ENCODE measurements at places on chromosomes 1 and 21.

GRCh38 chr1:65378247-65378946 is 42.1 kb upstream of the LEPR start:
- no peak for DNase-seq

DNA sequence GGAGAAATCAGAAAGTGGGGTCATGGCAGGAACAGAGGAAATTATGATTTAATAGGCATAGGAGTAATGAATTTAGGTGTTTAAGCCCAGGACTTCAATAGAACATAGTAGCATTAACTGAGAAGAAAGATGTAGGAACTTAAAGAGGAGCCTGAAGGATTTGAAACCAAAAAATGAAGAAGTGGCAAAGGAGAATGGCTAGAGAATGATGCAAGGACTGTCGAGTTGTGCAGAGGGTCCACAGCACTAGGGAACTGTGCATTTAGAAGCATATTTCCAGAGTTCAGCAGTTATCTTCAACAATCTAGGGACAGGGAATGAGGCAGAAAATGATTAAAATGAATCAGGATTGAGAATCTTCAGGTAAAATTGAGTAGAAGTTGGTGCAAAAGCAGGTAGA is 328.1 kb upstream of the LYPLAL1 start:
- DNase-seq: no peak

DNA sequence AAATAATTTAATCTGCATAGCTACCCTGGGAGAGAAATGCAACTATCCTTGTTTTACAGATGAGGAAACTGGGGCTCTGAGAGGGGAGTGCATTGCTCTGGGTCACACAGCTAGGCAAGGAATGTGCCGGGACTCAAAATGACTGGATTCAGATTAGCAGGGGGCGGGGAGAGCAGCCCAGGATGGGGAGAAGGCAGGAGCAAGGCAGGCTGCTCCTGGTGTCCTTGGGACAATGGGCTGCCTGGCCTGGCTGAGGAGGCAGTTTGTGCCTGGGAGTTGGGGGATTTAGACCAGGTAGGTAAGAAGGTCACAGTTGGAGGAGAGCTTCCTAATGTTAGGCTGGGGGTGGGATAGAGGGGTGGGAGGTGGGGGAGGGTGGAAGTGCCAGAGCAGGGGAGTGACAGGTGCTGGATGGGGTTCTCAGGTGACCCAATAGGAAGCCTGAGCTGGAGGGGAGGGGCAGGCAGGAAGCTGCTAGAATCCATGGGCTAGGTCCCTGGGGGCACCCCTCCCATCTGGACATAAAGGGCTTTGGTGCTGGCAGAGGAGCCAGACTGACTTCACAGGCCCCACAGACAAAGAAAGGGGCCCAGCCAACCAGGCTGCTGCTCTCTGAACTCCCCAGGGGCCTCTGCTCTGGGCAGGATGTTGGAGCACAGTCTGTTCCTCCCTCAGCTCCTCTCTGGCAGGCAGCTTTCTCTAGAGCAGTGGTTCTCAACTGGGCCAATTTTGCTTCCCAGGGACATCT is 29.0 kb downstream of the TRIM62 start:
- no peak for DNase-seq

- DNase-seq: no peak
Observed at GRCh38 chr1:160096274-160097116, 1.9 kb downstream of the IGSF8 start.

DNA sequence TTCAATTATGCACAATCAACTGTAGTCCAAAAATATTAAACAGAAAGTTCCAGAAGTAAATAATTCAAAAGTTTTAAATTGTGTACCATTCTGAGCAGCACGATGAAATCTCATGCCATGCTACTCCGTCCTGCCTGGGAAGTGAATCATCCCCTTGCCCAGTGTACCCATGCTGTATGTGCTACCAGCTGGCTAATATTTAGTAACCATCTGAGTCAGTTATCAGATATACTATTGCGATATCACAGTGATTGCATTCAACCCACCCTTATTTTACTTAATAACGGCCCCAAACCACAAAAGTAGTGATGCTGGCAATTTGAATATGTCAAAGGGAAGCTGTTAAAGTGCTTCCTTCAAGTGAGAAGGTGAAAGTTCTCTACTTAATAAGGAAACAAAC is 56.2 kb downstream of the EVI5 start:
- DNase-seq: no peak

DNA sequence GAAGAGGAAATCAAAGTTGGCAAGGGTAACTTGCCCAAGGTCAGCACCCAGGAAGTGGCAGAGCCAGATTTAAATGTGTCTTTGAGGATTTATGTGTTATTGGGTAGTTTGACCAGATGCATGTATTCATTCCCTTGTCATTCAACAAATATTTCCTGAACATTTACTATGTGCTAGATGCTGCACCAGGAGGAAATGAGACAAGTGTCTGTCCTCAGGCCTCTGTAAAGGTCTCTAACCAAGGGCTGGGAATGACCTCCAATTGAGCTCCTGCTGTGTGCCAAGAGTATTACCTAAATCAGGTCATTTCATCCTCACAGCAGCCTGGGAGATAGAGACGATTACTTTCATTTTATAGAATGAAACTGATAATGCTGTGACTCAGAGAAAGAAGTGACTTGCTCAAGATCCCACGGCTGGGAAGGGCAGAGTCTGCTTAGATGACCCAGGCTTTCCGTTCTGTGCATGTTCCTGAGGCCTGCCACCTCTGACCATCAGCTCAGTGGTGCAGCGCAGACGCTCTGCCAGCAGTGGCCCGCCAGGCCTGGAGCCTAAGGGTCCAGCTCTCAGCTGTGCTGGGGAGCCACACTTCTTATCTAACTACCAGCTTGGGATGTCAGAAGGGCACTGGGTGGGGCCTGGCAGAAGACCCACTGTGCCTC is 3.5 kb upstream of the TTC22 start:
- no peak for DNase-seq

GRCh38 chr1:62294261-62294660 is 25.0 kb downstream of the KANK4 start:
- no peak for DNase-seq

DNA sequence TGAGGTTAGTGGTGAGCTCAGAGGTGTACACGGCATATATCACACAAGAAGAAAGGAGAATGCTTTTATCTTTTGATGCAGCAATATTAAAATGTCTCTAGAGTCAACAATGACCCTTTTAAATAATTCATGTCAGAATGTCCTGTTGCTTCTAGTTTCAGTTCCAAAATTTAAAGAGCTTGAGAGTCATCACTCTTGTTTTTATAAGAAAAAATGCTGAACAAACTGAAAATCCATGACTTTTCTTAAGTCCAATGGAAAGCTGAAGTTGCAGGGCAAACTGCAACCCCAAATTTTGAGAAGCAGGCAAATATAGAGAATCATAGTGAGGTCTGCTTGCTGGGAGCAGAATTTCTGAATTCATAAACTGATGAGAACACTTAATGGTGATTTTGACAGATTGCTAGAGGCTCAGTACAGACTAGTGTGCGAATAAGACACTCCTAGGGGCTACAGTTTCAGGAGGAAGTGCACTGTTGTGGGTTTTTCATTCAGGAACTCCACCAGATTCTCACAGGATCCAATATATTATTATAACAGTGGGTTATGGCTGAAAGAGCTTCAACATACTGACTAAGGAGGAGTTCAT is 135.1 kb downstream of the CLIC6 start:
- DNase-seq: no peak

GRCh38 chr1:118960567-118961136 is 27.5 kb downstream of the TBX15 start:
- DNase-seq: no peak

GRCh38 chr1:77399250-77400086 is 117.6 kb downstream of the AK5 start:
- DNase-seq: no peak

DNA sequence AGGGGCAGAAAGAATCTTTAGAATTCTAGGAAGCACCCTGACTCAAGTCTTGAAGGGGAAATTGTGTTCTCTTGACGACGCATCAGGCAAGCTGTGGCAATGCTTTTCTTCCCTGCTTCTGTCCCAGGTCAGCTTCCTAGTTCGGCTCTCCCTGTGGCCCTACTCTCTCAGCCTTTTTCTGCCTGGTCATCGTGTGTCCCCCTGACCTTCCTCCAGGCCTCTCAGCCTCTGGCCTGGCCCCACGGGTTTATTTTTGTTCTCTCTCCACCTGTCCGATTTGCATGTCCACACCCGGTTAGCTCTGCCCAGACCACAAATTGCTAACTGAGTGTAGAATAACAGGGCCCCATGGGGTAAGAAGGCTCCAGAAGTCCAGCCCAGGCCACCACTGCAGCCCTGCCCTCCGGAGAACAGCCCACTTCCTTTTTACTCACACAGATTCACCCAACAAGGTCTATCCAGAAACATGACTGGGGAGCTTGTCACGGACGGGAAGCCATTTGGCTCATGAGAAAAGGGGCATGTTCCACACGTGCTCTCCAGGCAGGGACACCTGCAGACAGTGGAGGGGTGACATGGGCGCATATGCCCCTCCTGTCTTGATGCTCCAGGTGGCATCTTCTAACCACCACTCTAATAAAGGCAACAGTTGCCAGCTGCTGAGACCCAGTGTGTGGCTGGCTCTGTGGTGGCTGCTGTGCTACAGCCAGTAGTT is 9.8 kb downstream of the KCNN3 start:
- no peak for DNase-seq

DNA sequence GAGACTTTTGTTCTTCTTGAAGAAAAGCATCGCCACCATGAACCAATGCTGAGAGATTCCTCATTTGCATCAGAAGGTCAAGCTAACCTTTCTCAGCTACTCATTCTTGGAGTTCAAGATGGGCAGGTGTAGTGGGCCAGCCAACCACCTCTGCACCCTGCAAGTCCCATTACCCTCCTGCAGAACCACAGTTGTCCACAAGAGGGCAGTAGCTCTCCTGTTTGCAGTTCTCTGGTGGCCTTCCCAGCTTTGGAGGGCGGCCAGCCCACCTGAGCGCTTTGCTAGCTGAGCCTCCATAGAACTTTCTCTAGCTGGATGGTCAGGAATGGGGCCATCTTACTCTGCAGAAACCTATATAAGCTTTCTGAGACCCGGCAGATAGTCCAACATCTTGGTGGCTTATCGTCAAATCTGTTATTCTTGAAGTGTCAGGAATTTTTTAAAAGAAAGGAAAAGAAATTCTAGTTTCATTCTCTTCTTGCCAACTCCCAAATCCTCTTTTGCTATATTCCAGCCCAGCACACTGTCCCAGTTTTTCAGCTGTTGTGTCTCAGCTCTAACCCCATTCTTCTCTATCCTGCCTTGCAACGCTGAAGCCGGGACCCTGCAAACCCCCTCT is 11.0 kb upstream of the LMX1A start:
- peak; percentile 69 for DNase-seq

- no peak for DNase-seq
Observed at GRCh38 chr21:25887646-25888306, 153.0 kb downstream of the GABPA start.

DNA sequence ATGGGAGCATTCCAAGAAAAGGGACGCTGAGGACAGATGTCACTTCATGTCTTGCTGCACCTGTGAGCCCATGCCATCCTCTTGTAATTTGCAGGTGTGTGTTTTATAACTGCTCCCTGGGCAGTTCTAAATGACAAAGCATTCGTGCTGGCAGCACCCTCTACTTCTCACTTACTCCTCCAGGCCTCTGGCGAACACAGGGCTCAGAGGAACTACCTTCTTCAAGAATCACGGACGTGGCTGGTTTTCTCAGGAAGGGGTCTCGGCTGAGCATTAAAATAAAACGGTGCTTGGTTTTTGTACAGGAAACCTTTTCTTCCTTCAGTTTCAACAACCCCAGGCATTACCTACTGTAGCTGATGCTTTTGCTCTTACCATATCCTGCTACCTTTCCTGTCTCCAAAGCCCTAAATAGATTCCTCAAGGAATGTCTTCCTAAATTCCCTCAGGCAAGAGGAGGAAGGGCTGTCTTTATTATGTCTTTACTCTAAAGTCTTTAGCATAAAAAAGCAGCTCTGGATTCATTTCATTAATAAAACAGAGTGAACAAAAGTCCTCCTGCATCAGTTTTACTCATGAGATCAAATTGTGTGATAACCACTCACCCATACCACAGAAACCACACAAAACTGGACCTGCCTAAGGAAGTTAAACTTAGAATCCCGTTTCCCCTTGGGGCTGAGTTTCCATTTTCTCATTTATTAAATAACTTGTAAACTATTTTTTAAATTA is 79.0 kb upstream of the MAP10 start:
- no peak for DNase-seq

DNA sequence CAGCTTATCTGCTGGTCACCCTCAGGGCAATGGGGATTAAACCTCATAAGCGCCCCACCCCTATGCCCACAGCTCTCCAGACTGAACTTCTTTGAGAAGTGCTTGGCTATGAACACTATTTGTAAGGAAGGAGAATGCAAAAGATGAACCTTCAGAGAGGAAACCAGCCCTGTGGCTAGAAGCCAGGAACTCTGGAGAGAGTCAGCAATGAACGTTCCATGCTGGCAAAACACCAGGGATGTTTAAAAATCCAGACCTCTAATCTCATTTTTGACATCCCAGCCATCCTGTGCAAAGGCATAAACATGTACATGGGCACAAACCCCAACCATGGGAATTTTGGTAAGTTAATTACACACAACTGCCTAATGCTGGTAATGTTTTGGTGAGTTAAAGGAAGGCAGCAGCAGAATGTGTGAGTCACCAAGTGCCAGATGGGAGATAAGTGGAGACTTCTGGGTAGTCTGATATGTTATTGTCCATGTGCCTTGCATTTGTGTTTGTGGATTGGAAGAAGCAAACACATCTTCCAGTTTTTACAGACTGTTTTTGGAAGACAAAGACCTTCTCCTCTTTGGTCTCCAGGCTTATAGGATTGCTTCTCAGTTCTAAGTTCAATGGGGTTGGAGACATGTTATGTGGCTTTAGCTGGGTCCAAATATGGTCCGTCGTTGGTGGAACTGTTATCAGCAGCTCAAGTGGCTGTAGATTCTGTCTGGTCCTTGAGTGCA is 174.1 kb upstream of the ETV3 start:
- no peak for DNase-seq

- no peak for DNase-seq
Observed at GRCh38 chr1:19489996-19490395, 4.7 kb upstream of the CAPZB start.

- DNase-seq: no peak
Observed at GRCh38 chr1:30375156-30375555, 348.2 kb downstream of the MATN1 start.

- DNase-seq: no peak
Observed at GRCh38 chr1:167130829-167131510, 37.1 kb downstream of the STYXL2 start.

DNA sequence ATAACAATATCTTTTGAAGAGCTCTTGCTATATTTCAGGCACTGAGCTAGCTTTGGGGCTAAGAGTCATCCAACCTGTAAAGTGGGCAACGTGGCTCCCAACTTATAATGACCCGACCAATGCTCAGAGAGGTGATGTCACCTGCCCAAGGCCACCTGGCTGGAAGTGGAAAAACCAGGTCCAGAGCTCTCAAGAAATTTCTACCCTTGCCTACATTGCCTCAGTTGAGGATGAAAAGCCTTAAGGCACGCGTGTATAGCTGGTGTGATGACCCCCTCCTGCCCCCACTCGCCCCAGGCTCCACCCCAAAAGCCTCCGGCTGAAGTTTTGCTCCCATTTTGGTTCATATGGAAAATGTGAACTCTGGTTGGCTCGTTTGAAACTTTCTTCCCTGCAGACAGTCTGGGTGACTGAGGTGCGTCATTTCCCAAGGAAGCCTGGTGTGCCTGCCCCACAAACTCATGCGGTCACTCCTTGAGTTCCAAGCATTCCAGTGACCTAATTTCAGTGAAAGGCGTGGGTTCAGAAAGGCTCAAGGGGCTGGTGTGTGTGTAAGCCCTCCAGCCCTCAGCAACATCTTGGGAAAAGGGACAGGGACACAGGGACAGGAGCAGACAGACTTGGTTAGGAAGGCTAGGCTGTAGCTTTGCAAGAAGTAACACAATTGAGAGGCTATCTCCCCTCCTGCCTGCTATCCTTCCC is 20.5 kb downstream of the HTR1D start:
- DNase-seq: no peak
